HT1080 (cell line): ENCODE measurements at places on chromosomes 12 and 14. TPM values are rescaled to one million over a fixed set of nuclear protein-coding genes. Genes with fewer than 3 reads are reported as not detected.

DNA sequence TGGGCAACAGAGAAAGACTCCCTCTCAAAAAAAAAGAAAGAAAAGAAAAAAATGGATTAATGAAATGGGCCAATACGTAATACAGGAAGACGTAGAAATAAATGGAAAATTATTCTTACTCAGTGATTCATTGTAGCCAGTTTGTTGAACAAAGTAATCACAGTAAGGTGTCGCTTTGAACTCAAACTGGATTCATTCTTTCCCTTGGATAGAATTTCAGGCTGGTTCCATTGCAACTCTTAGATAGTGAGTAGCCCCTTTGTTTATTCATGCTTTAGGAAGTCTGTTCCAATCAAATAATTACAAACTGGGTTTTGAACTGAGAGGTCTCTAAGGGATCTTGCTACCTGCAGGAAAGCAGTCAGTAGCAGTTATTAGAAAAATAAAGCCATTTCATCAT, 42.3 kb upstream of the PAPOLA start:
- no peak for DNase-seq

GRCh38 chr12:44771485-44772021, 104.6 kb downstream of the NELL2 start:
- DNase-seq: no peak

GRCh38 chr12:89348894-89349699, 3.2 kb downstream of the DUSP6 start:
- no peak for DNase-seq

DNA sequence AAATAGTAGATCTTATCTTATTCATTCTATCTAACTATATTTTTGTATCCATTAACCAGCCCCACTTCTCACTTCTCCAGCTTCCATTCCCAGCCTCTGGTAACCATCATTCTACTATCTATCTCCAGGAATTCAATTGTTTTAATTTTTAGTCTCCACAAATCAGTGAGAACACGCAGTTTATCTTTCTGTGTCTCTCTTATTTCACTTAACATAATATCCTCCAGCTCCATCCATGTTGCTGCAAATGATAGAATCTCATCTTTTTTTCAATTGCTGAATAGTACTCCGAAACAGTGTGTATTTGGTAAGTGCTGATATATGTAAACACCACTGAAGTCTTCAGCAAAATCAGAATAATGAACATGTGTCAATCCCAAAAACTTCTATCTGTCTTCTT, 587.2 kb upstream of the ATP2B1 start:
- DNase-seq: no peak

GRCh38 chr14:35301735-35302528, 9.8 kb downstream of the PSMA6 start:
- DNase-seq: no peak

- DNase-seq: no peak
Measured at GRCh38 chr12:124566997-124567672, at the start of gene NCOR2. Gene NCOR2, minus strand, starts transcription at chr12:124567612. Its CDS starts 72,361 bp downstream, at chr12:124495251.

DNA sequence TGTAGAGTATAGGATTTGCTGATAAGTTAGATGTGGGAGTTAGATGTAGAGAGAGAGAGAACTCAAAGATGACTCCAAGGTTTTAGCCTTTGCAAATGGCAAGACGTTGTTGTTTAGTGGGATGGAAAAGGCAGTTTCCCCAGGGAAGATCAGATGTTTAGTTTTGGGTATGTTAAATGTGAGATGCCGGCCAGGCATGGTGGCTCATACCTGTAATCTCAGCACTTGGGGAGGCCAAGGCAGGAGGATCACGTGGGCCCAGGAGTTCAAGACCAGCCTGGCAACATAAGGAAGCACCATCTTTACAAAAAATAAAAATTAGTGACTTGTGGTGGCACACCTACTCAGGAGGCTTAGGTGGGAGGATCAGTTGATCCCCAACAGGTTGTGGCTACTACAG, 33.5 kb downstream of the SCFD1 start:
- DNase-seq: no peak

The OR4K5 gene
- total RNA-seq: not detected in 2 replicates
